ENCODE measurements at places on chromosomes 2 and 18.
A peak's percentile ranks its signal among the peaks of the same experiment; 100 is the strongest.

DNA sequence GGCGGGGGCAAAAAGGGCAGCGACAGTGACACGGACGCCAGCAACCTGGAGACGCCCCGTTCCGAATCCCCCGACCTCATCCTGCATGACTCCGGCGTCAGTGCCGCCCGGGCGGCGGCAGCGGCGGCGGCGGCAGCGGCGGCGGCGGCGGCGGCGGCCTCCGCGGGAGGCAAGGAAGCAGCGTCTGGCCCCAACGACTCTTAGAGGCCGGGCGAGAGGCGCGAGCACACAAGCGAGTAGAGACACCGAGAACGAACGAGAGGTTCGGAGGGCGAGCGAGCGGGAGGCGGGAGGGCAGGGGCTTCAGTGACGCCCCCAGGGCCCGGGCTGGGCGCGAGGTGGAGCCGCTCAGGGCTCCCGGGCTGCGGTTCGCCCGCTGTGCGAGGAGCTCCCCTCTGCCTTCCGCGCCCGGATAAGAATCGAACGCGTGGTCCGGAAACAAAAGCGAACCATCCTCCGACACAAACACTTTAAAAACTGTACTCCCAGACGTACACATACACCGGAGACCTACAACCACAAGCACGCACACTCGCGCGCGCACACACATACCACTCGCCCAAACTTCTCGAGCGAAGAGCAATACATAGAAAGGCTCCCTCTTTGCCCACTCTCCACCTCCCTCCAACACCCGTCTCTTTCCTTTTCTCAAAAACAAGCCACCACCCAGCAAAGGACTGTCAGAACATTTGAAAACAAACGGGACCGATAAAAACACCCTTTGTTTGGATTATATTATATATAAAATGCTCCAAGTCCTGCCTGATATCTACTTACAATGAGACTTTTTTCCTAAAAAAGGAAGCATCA, 2.8 kb downstream of the SP9 start:
- no peak for DNase-seq

- DNase-seq = no peak
Observed at GRCh38 chr2:15178946-15179345, 382.2 kb downstream of the NBAS start.

GRCh38 chr2:143229411-143229810, 100.2 kb downstream of the ARHGAP15 start:
- DNase-seq = no peak

DNA sequence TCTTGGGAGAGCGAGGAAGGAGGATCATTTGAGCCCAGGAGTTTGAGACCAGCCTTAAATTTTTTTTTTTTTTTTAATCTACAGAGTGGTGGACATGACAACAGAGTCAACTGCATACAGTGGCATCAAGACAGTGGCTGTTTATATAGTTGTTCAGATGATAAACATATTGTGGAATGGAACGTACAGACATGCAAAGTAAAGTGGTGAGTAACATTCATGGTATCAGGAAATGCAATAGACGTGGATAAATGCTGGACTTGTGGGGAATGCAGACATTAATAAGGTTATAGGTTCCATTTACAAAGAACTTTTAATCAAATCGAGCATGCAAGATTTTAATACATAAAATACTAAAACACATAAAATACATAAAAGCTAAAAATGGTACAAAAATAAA, 11.9 kb downstream of the WDR43 start:
- no peak for DNase-seq

DNA sequence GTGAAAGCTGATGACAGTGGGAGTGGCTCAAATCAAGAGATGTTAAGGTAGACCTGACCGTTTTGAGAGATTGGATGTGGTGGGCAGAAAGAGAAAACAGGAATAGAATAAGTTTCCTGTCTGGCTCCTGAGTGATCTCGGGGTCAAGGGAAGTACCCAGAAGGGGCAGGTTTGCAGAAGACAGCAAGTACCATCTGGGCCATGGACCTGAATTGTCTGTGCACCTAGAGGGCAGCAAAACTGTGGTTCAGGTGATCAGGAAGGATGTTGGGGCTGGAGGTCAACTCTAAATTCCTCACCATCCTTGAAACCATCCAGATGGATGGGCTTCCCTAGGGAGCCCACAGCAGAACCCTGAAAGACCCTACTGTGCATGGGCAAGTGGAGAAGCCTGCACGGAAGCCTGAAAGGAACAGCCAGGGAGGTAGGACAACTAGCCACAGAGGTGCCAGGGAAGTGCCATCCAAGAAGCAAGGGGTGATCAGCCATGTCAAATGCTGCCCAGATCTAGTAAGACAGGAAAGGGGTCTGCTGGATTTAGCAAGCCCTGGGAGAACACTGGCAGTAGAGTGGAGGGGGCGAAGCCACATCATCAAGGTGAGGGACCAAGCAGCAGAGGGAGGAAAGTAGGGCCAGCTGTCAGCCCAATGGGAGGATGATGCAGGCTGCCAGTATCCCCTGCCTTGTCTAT, 8.0 kb downstream of the TEX261 start:
- no peak for DNase-seq

GRCh38 chr2:37669446-37669845, 2.0 kb downstream of the CDC42EP3 start:
- no peak for DNase-seq

GRCh38 chr2:121570667-121571055, 40.0 kb downstream of the RNU4ATAC start:
- no peak for DNase-seq

DNA sequence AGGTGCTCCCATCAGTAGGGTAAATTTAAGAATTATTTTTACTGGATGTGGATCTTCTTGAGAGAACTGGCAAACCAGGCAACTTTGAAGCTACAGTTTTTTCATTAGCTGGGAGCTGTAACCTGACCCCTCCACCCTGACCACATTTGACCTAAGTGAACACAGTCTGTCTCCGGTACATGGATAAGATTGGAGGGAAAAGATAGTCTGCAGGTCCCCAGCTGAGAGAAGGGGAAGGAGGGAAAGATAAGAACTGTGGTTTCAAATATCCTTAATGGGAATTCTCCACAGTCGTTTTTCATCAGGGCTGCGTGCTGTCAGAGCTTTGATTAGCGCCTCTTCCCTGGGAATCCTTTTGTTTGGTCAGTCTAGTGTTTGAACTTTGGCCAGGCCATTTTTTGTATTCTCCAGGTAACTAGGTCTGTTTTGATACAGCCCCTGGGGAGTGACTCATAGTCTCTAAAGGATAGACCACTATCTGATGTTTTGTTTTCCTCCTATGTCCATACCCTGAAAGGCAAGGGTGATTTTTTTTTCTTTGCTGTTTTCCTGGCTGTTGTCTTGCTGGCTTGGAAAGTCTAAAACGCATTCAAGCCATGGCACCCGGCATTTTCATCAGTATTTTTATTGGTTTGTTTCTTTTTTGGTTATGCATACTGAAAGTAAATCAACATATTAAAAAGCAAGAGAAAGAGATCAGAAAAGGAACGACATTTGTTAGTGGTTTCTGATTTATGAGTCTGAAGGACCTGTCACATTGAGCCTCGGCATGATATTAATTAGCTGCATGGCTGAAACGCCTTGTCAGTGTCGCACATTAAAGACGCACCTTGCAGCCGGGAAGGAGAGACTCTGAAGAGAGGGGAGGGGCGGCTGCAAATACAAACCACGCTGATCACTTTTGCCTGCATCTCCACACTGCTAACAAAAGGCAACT, 183.4 kb upstream of the FN1 start:
- peak; percentile 79 for DNase-seq

GRCh38 chr18:74731097-74731496, 133.4 kb downstream of the ZNF407 start:
- no peak for DNase-seq

GRCh38 chr2:11988691-11989353, 242.4 kb downstream of the LPIN1 start:
- DNase-seq = no peak

GRCh38 chr2:129728035-129728972, 251.2 kb upstream of the RAB6C start:
- DNase-seq = no peak

- DNase-seq = no peak
Observed at GRCh38 chr18:61546590-61546989, 213.4 kb downstream of the CDH20 start.

DNA sequence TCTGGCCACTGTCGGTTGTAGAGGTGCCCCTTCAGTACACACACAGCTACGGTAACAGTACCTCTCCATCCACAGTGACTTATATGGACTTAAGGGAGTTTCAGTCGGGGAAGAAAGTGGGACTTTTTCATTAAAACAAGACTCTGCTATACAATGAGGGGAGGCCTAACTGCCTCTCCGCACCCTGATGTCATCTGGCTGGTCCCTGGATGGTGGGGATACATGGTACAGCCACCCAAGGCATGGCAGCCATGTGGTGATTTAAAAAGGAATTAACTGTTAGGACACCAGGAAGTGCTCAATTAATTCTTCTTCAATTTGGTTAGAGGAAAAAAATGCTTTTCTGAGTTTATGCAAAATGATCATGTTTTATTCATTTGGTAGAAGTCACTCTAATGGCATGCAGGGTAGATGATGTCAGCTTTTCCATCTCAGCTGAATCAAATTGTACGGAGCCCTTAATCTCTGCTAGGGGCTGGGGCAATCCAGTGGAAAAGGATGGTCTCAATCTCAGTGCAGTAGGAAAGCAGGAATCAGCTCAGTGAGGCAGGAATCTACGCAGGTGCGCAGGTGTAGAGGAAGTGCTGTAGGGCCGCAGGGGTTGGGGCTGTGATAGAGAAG, 243.9 kb downstream of the PRKCE start:
- no peak for DNase-seq

DNA sequence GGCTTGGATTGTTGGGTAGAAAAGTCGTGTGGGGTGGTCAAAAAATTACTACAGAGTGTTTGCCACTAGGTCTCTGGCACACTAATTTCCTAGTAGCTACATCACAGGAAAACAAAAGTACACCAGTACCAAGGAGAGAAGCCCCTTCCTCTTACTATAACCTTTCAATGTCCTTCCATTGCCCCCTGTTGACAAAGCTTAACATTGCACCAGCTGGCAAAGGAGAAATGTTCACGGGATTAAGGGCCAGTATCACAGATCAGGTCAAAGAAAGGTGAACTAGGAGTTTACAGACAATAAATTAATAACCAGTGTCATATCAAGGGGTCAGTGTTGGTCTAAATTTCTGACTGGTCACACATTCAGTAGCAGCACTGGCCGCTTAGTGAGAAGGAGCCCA, 1139.6 kb upstream of the FAM98A start:
- no peak for DNase-seq

DNA sequence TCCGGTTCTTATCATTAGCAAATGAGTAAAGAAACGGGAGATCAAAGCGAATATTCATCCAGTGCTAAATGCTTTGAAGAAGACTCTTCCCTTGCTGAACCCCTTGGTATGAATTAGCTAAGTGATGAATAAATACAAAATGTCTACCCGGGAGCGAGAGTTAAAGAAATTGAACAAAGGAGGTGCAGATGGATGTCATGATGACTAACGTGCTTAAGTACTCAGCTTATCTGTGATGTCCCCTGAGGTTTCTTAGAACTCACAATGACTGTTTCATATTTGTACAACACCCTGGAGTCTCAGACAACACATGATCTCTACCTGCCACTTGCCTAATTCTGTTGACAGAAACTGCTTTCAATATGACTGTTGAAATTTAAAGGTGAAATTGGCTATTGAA, 148.5 kb downstream of the TMEM200C start:
- DNase-seq = peak; percentile 60

DNA sequence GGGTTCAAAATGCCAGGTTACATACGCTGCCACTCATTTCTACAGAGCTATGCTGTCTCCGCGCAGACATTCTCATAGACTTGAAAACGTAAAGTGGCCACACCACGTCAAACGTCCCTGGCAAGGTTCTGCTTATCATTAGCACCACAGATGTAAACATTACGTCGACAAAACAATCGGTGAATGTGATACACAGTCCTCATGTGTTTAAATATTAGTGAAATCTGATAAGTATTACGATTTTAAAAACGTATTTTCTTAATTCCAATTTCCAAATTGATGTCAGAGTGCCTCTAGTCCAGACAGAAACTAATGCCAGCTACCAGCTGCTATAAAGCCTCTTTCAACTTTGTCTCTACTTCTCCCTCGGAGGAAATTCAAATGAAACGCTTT, 1.2 kb downstream of the STK17B start:
- DNase-seq = no peak

- DNase-seq = no peak
Observed at GRCh38 chr2:128643221-128644065, 324.8 kb upstream of the HS6ST1 start.

DNA sequence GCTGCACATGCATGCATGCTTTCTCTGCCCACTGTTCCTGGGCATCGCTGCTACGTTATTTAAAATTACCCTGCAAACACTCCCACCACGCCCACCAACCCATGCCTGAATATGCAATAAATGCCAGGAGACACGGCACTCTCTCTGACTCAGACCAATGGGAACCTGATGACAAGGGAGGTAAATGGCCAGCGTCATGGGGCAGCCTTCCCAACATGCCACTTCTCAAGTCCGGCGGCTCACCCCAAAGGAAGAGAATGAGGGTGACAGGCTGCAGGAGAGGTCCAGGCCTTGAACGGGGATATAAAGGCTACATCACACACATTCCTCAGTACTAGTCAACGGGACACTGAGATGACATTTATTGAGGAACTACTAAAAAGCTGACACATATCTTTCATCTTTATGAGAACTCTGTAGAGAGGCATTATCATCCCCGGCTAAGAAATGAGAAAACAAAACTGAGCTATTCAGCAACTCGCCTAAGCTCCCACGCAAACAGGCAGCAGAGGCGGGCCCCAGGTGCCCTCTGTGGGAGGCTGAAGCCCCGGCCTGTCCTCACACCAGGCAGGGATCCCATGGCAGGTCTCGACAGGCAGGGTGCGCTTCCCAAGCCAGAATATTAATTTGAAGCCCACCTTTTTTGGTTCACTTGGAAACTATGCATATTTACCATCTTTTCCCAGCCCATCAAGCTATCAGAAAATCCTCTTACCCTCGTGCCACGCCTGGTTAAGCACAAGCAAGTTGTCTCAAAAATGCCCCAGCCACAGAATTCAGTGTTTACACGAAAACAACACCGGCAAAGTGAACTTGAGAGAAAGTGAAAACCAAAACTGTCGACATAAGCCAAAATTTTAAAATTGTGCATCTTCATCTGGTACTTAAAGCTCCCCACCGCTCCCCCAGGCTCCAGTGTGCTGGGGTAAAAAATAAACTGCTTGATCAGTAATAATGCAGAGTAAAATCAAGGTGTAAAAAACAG, 166.3 kb downstream of the HDAC4 start:
- no peak for DNase-seq

- no peak for DNase-seq
Observed at GRCh38 chr2:10004401-10004800, 38.9 kb upstream of the KLF11 start.

DNA sequence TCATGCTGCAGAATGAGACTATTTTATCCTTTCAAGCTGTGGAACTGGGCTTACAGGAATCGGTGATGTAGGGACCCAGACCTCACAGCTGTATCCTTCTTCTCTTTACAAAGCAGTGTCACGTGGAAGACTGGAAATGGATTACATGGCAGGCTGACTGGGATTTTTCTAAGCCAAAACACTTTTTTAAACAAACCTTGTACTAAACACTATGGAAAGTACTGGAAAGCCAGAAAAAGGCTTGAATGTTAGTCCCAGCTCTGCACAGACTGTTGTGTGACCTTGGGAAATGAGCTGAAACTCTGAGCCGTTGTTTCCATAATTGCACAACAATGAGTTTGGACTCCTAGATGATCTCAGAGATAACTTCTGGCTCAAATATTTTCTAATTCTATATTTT, 7.6 kb upstream of the ADAM23 start:
- no peak for DNase-seq

- peak; percentile 1 for DNase-seq
Observed at GRCh38 chr2:241412144-241412543, 56.1 kb downstream of the FARP2 start.
